ENCODE measurements at places on chromosomes 16 and 17.

DNA sequence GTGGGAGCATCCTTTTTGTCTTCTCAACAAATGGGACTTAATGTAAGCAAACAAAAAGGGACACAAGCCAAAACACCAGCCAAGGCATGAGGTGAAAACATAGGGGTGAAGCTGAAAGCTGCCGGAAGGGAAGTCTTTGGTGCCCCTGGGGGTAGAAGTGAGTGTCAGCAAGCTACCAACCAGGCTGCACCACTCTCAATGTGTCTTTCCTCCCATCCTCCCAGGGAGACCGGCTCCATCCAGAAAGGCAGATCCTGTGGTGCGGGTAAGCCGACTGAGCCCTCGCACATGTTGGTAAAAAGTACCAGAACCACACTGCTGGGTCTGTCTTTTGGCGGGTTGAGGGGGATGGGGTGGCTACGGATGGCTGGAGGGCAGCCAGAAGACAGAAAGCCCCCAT, 52.0 kb upstream of the SREBF1 start:
- DNase-seq, result no peak

- no peak for DNase-seq
These were observed 2.8 kb upstream of the KRT40 start for GRCh38 chr17:40986920-40987319.

DNA sequence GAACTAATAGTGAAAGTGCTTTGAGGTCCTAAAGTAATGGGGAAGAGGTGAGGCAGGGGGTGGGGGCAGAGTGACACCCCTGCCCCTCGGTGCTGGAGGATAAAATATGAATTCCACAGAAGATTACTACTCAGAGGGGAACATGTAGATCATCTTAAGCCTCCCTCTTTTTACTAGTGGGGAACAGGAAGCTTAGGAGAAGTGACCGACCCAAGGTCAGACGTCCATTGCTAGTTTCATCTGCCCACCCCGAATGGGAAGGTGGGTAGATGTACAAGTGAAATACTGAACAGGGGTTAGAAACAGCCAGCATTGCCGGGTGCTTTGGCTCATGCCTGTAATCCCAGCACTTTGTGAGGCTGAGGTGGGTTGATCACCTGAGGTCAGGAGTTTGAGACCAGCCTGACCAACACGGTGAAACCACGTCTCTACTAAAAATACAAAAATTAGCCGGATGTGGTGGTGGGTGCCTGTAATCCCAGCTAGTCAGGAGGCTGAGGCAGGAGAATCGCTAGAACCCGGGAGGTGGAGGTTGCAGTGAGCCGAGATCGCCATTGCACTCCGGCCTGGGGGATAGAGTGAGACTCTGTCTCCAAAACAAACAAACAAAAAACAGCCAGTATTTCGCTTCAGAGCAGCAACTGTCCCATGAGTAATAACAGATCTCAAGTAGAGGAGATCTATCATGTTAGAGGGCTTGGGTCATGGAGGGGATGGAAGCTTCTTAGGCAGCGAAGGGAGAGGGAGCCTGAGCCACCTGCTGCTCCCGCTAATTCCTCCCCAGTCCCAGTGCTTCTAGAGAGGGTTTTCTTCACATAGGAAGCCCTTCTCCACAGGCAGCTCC, 1.2 kb upstream of the NR1D1 start:
- no peak for DNase-seq

GRCh38 chr16:76910931-76911330, 280.1 kb upstream of the MON1B start:
- no peak for DNase-seq

DNA sequence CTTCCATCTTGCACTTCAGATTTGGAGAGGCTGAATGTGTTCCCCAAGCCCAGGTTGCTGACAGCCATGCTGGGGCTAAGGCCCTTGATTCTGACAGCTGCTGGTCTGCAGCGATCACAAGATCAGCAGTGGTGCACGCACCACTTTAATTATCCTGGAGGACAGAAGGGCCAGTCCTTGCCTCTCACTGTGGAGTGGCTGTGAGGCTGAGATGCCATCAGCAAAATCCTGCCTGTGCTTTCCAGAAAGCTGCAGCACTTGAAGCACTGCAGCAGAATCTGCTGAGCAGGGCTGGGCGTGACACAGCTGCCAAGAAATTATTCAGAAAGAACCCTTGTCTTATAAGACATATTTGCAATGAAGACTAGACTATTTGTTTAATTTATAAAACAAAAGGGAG, 37.1 kb downstream of the NUP93 start:
- DNase-seq, result no peak

GRCh38 chr17:60526726-60527125, 684 bp upstream of the APPBP2 start:
- DNase-seq, result no peak

DNA sequence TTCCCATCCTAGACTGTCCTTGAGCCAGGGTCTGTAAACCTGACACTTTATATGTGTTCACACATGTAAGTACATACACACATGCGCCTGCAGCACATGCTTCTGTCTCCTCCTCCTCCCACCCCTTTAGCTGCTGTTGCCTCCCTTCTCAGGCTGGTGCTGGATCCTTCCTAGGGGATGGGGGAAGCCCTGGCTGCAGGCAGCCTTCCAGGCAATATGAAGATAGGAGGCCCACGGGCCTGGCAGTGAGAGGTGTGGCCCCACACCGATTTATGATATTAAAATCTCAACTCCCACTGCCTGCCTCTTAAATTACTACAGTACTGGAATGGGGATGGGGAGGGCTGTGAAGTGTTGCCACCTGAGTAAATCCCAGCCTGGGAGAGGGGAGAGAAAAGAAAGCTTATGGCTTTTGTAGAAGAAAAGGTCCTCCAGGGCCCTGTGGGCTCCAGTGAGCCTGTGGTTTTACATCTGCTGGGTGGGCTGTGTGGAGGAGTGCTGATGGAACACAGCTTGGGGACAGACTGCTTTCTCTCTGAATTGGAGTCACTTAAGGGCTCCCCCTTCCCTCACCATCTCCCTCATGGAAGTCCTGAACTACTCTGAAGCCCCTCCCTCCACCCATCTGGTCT, 990 bp upstream of the WNK4 start:
- no peak for DNase-seq

DNA sequence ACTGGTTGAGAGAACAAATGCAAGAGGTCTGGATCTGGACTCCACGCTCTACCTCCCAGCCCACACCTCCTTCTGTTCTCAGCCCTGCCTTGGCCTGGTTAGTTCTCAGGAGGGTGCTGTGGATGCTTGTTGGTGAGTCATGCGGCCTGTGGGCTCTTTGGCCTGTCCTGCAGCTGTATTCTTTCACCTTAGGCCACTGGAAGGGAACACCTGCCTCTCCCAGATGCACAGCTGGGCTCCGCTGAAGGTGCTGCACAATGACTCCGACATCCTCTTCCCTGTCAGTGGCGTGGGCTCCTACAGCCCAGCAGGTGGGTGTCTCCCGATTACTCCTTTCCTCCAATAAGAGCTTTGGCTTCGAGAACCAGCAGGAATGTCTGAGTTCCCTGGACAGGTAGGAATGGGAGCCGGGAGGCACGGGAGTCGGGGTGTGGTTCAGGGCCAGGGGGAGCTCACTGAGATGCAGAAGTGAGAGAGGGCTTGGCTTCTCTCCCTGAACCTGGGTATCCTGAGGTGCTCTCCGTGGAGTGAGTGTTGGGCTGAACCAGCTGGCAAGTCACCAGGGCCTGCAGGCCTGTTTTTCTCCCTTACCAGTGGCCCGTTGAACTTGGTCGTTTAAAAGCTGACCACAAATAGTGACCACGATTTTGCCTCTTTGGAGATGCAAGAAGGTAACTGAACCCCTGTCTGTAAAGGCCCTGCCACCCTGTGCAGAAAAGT, 85.0 kb downstream of the SNX29 start:
- DNase-seq, result no peak

- DNase-seq, result no peak
These were observed 261.2 kb downstream of the CBLN1 start for GRCh38 chr16:49020436-49020835.

DNA sequence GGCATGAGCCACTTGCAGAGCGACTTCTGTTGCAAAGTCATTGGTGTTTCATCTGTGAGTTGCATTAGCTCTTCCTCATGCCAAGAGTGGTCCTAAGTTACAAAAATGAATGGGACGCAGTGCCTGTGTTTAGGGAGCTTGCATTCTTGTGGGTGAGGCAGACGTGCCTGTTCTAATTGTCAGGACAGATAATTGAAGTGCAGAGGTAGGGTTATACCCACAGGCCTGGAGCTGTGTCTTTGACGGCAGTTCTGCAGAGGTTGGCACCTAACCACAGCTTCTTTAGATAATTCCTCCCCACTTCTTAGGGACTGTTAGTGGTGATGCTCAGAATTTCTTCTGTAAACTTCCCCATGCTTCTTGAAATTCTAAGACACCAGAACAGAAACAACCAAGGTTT, 307.1 kb downstream of the SNX29 start:
- DNase-seq, result no peak

GRCh38 chr17:66423056-66423955, 120.9 kb downstream of the PRKCA start:
- DNase-seq, result no peak

DNA sequence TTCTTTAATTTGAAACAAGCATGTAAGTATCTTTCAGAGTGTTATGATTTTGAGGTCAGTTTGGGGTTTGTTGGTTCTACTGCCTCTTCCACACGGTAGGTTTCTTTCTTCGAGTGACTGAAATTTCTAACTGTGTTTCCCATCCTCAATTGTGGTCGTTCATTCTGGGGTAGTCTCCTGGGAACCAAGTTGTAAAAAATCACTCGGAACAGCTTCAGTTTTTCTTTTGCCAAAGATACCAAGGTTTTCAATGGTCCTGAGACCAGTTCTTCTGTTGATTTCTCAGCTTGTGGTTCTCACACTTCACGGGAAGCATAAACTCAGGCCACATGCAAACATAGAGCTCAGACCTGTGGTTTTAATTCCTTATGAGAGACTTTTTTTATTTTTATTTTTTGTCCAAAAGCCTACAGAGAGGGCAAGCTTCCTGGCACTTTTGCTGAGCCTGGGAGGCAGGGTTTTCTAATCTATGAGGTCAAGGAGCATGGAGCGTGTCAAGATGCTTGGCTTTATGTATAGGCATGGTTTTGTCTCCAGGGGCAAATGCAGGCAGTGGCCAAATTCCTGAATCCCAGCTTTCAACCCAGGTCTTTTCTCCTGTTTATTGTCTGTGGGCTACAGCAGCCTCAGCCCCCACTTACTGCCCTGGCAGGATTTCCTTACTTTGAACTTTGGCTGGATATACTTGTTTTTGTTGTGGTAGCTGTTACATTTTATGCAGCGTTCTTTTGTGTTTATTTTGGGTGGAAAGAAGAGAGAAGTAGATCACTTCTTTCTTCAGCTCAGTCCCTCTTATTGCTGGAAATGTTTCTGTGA, 32.9 kb downstream of the HS3ST3A1 start:
- no peak for DNase-seq

DNA sequence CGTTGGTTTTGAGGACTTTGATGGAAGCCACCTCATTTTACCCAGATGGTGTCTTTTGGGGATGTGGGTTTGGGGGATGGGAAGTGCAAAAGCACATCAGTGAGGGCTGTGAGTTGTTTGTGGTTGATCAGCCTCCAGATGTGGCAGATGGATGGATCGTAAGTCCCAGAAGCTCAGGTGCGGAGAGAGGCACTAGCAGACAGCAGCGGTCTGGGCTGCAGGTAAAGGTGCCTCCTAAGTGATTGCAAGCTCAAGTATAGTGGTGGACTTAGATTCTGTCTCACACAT, 18.0 kb downstream of the HS3ST3B1 start:
- DNase-seq, result no peak

GRCh38 chr17:27485716-27486495, 29.7 kb downstream of the KSR1 start:
- no peak for DNase-seq

DNA sequence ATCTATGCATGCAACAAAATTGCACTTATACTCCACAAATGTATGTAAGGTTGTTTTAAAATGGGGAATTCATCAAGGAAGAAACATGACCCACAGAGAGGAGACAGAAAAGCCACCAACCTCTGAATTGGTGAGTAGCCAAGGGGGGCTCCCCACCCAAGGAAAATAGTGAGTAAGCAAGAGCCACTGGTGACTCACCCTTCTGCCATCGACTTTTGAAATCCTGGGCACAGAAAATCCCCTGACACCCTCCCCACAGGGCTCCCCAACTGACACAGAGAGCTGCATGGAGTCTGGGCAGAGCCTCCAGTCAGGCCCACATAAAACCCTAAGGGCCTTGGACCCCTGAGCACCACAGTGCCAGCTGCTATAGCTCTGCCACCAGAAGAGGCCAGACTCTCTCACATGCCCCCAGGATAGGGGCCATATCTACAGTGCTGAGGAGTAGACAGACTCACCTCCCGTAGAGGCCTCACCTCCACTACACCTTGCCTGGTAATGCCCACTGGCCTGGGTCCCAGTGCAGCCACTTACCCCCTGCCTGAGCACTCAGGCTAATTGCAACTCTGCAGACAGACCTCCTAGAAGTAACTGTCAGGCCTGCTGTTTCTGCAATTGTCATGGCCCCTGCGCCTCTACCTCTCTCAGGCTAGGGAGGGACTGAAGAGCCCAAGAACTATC, 244.7 kb upstream of the WSB1 start:
- DNase-seq, result no peak

DNA sequence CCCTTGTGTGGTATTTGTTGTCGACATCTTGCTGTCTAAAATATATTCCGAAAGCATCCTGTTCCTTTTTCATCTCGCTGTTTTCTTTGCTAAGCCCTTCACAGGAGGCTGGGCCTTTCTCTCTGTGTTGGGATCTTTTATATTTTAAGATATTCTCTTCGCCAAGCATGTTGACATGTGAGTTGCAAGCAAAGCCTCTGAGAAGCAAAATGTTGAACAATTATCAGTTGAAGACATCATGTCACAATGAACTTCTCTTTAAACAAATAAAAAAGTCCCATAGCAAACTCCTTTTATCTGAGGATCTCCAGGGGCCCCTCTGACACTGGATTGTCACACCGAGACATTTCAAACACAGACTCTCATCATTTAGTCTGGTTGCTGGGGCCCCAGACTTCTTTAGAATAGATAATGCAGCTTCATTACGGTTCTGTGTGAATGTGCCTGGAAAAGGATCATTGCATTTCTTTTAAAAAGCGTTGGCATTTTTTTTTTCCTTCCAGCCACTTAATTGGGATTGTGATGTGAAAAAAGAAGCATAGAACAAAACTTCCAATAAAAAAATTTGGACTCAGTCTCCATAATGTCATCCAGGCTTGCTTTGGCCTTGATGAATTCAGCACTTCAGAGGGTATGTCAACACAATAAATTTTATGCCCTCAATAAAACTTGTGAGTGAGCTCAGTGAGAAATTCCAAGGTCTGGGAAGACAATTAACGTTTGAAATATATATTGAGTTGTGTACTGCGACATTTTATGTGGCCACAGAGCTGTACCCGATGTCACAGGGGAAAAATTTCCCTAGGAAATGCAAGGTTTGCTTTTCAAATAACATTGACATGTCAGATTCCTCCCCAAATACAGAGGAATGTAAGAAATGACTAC, 496.8 kb downstream of the XYLT1 start:
- no peak for DNase-seq

- no peak for DNase-seq
These were observed 40.5 kb upstream of the GCSH start for GRCh38 chr16:81136390-81137335.

GRCh38 chr17:30296499-30297080, 4.8 kb upstream of the BLMH start:
- DNase-seq, result no peak

GRCh38 chr17:68601565-68602288, 560 bp upstream of the FAM20A start:
- no peak for DNase-seq
